ENCODE measurements at places on chromosomes 1 and 21.

DNA sequence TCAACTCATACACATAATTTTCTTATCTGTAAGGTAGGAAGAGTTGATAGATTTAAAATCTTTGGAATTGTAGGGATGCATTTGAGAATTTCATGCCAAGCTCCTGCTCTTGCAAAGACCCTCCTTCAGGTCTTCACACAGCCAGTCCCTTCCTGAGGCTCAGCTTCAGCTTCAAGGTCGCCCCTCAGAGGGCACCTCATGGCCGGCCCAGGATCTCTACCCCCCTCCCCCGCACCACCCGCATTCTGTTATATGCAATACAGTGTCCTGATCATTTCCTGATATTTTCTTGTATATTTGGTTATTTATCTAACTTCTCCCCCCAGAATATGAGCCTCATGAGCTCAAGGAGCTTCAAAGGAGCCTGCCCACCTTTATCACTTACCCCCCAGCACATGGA is 47.0 kb upstream of the BACE2 start:
- no peak for DNase-seq
- no peak overlapping the region for H3K4me3 ChIP-seq
- no peaks in the 10 kb centered on the region for H3K4me1 ChIP-seq
- no peaks in the 10 kb centered on the region for H3K36me3 ChIP-seq
- H3K27ac ChIP-seq = no peak overlapping the region

DNA sequence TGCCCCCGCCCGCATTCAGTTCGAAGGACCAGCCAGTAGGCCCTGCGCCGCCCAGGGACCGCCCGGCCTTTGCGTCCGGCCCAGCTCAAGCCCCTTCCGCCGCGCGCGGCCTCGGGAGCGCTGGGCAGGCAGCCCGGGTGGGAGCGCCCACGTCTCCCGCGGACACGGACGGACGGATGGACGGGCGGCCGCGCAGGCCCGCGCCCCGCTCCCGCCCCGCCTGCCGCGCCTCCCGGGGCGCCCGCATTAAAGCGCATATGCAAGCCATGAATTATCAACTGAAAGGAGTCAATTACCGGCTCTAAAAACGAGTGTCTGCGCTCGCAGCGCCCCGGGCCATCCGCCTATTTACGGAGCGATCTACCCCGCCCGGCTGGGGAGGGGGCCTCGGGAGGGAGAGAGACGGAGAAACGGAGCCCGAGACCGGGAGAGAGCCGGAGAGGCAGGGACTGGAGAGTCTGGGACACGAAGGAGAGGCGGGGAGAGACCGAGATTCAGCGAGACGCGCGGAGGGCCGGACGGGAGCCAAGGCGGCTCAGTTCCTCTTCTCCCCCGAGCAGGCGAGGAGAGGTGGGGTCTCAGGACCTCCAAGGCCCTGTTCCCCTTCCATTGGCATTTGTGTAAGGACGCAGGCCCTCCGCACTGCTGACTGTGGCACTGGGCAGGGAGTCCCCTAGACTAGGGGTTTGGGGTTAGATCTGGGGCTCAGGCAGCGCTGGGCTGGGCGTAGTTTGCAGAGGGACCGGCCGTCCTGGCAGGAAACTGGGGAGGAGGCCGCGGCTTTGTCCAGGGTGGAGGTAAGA is 41.3 kb upstream of the DMBX1 start:
- DNase-seq = no peak
- H3K4me3 ChIP-seq = no peak overlapping the region
- peaks cover 97% of the 10 kb centered on the region for H3K27me3 ChIP-seq
- H3K27ac ChIP-seq = no peak overlapping the region
- no peaks in the 10 kb centered on the region for H3K36me3 ChIP-seq

- peaks cover 21% of the 10 kb centered on the region for H3K27me3 ChIP-seq
- H3K36me3 ChIP-seq = no peaks in the 10 kb centered on the region
- peaks cover 26% of the 10 kb centered on the region for H3K4me1 ChIP-seq
- no peak overlapping the region for H3K27ac ChIP-seq
- no peak overlapping the region for H3K4me3 ChIP-seq
Observed at GRCh38 chr21:42063571-42064521, 7.3 kb upstream of the UMODL1 start.

GRCh38 chr21:42309753-42310213 is 5.4 kb downstream of the TFF3 start:
- peaks cover 42% of the 10 kb centered on the region for H3K27me3 ChIP-seq
- no peak overlapping the region for H3K27ac ChIP-seq
- no peak overlapping the region for H3K4me3 ChIP-seq
- H3K36me3 ChIP-seq = no peaks in the 10 kb centered on the region
- DNase-seq = peak; percentile 80
- peaks cover 6% of the 10 kb centered on the region for H3K4me1 ChIP-seq

DNA sequence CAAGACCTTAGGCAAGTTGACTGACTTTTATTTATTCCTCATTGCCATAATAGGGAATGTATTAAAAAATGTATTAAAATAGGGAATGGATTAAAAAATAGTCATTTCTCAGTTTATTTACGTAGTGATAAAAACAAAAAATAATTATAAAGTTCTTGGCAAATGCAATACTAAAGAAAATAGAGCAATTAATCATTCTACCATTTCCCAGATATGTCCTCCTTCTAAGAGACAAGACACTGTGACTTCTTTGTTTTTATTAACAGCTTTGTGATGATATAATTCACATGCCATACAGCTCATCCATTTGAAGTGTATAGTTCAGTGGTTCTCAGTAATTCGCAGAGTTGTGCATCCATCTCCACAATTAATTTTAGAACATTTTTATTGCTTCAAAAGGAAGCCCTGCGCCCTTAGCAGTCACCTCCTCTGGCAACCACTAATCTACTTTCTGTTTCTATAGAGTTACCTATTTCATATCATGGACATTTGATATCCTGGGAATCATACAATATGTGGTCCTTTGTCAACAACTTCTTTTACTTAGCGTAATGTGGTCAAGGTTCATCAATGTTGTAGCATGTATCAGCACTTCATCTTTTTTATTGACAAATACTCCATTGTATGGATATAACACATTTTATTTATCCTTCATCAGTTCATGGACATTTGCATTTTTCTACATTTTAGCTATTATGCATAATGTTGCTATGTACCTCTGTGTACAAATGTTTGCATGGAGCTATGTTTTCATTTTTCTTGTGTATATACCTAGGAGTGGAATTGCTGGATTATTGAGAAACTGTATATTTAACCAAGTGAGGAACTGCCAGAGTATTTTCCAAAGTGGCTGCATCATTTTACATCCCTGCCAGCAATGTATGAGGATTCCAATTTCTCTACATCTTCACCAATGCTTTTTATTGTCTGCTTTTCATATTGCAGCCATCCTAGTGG is 5.6 kb downstream of the TBX19 start:
- no peaks in the 10 kb centered on the region for H3K36me3 ChIP-seq
- no peak for DNase-seq
- no peaks in the 10 kb centered on the region for H3K27me3 ChIP-seq
- no peak overlapping the region for H3K4me3 ChIP-seq

GRCh38 chr1:155236451-155236850 is 18.8 kb downstream of the ENTREP3 start:
- no peak for DNase-seq
- no peak overlapping the region for H3K27ac ChIP-seq
- H3K27me3 ChIP-seq = no peaks in the 10 kb centered on the region
- peaks cover 5% of the 10 kb centered on the region for H3K36me3 ChIP-seq

DNA sequence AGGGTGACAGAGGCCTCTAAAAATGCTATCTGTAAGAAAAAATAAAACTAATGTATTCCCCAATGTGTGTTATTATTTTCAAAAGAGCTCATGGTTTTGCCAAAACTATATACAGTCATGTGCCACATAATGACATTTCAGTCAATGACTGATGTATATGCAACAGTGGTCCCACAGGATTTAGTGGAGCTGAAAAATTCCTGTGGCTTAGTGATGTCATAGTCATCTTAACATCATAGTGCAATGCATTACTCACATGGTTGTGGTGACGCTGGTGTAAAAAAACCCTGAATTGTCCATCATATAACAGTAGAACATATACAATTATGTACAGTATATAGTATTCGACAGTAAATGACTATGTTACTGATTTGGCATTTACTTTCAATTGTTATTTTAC is 172.4 kb downstream of the CACNA1E start:
- H3K4me1 ChIP-seq = peaks cover 4% of the 10 kb centered on the region
- H3K36me3 ChIP-seq = no peaks in the 10 kb centered on the region
- no peak overlapping the region for H3K4me3 ChIP-seq
- no peak overlapping the region for H3K27ac ChIP-seq
- no peak for DNase-seq

DNA sequence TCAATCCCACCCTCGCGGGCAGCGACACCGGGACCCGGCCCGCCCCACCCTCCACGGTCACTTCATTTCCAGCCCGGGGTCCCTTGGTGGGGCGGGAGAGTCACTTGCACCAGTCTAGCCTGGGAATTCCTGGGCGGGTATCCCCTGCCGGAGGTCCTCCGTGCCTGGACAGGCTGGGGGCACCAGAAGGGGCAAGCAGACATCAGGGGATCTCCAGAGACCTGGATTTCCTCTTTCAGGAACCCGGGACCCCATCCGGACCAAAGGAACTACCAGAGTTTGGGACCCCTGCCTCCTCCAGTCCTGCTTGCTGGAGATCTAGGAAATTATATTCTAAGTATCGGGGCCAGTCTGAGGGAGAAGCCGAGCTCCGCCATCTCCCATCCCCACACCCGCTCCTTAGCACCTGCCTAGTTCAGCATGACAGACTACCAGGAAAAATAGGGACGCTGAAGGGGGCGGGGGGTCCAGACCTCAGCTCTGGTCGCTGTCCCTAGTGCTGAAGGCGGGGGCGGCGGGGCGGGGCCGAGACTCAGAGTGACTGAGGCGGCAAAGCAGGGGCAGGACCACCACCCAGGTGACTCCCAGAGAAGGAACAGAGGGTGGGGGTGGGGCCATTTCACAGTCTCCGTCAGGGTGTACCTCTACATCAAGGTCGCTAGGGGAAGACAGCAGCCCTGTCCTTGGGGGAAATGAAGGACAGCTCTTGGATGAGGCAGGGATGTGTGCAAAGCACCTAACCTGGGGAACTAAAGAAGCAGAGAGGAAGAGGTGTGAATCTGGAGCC is 832 bp downstream of the HCN3 start:
- peaks cover 18% of the 10 kb centered on the region for H3K4me1 ChIP-seq
- DNase-seq = peak; percentile 82
- H3K27me3 ChIP-seq = no peaks in the 10 kb centered on the region
- no peak overlapping the region for H3K27ac ChIP-seq
- H3K36me3 ChIP-seq = peaks cover 17% of the 10 kb centered on the region
- peak overlapping the region; percentile 86 for H3K4me3 ChIP-seq

- H3K4me1 ChIP-seq = no peaks in the 10 kb centered on the region
- H3K4me3 ChIP-seq = no peak overlapping the region
- no peak for DNase-seq
- no peak overlapping the region for H3K27ac ChIP-seq
- H3K27me3 ChIP-seq = no peaks in the 10 kb centered on the region
Observed at GRCh38 chr1:229619002-229619401, 6.9 kb downstream of the TAF5L start.

GRCh38 chr21:41054018-41054578 is 113.9 kb upstream of the BACE2 start:
- H3K36me3 ChIP-seq = no peaks in the 10 kb centered on the region
- H3K27me3 ChIP-seq = no peaks in the 10 kb centered on the region
- H3K27ac ChIP-seq = no peak overlapping the region
- no peak for DNase-seq

DNA sequence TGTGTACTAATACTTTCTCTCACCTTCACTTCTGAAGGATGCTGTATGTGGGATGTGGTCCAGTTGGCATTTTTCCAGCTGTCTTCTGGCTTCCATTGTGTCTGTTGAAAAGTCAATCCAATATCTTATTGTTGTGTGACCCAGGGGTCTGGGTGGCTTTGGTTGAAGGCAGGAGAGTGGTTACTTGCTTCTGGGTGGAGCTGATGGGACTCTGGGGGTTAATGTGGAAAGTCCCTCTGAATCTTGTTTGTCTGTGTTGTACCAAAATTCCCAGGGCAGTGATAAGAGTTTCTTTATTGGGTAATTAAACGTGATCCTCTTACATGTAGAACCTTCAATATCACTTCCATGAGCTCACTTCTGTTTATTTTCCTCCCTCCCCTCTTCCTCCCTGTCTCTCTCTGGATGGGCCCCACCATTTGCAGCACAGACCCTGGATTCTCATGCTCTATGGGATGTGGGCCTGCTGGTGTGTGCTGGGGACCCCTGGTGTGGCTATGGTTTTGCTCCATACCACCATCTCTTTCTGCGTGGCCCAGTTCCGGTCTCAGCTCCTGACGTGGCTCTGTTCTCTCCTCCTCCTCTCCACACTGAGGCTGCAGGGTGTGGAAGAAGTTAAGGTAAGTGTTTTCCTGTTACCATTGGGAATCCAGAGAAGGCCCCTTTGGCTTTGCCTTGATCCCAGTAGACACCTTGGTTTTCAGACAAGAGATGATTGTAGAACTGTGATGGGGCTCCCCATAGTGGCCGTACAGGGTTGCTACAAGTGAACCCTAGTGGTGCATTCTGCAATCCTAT is 71.5 kb downstream of the HHAT start:
- H3K36me3 ChIP-seq = no peaks in the 10 kb centered on the region
- no peak overlapping the region for H3K4me3 ChIP-seq
- peak; percentile 30 for DNase-seq
- H3K27ac ChIP-seq = no peak overlapping the region
- peaks cover 4% of the 10 kb centered on the region for H3K4me1 ChIP-seq

- H3K4me1 ChIP-seq = no peaks in the 10 kb centered on the region
- H3K27me3 ChIP-seq = no peaks in the 10 kb centered on the region
- H3K4me3 ChIP-seq = no peak overlapping the region
- H3K36me3 ChIP-seq = peaks cover 23% of the 10 kb centered on the region
Observed at GRCh38 chr1:227190321-227190720, 128.0 kb downstream of the CDC42BPA start.

DNA sequence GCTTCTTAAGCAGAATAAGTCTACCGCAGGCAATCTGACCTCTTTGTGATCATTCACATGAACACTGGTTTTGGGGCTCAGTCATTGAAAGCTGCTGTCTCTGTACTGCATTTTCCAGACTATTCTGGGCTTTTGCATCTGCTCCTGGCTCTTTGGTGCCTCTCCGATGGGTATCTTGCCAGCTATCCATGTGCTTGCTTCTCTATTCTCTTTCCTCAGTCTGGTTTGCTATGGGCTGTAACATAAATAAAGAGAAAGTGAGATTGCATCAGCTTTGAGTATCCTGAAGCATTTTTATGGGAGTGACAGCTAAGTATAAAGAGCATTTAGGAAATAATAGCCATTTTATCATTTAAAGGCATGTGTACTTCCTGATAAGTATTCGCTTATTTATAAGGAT is 70.7 kb downstream of the C1orf21 start:
- no peak for DNase-seq
- no peak overlapping the region for H3K4me3 ChIP-seq
- no peaks in the 10 kb centered on the region for H3K36me3 ChIP-seq
- no peak overlapping the region for H3K27ac ChIP-seq

GRCh38 chr1:44785501-44786137 is 2.4 kb downstream of the BEST4 start:
- H3K36me3 ChIP-seq = peaks cover 7% of the 10 kb centered on the region
- H3K27me3 ChIP-seq = no peaks in the 10 kb centered on the region
- no peak overlapping the region for H3K27ac ChIP-seq
- H3K4me3 ChIP-seq = no peak overlapping the region

Measured in neuronal stem cell (in vitro differentiated cells).